ENCODE measurements at places on chromosomes 3 and 15.

- no peak for DNase-seq
Measured at GRCh38 chr15:25790000-25790660, 73.0 kb downstream of the ATP10A start.

DNA sequence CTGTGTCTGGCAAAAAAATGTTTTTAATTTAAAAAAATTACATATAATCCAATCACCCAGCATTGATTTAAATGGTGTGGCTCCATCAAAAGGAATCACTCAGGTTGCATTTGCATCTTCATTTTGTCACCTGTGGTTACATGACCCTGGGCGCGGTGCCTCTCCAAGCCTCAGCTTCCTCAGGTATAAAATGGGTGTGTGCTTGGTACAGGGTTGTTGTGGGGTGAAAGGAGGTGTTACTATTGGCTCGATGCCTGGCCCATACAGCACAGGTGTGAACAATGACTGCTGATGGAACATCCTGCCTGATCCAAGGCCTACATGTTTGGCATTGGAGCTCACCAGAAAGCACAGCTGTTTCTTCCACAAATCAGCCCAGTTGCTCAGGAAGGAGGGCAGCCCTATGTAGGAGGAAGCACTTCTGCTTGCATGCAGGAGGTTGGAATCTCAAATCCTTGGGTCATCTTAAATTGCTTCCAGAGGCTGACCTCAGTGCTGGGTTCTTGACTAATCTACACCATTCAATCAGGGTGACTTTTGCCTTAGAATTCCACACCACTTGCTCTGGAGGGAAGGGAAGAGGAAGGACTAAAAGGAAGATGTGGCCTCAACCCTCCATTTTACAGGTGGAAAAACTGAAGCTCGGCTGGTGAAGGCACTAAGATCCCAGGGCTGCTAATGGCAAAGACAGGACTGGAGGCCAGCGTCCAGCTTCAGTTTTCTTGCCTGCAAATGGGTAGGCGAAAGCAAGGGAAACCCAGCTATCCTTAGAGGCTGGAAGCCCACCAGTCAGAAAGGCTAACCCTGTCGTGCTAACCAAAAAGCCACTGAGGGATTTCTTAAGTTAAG lies 31.7 kb downstream of the BHLHE40 start:
- no peak for DNase-seq

DNA sequence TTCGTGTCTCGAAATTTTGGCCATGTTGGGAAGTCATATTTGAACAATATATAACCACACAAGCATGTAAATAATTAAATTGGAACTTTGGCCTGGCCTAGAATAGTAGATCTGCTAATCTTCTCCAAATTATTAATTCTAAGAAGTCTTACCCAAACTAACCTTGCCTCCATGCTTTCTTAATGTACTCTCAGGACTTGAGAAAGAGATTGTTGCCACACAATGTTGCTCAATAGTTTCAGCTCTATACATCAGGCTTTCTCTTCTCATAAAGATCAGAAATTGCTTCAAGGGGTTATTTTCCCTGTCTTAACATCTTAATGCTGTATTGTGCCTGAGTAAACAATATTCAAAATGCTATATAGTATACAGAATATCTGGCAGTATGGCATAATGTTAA lies 202.7 kb upstream of the LRIG1 start:
- DNase-seq, result no peak

GRCh38 chr15:27692438-27692837 lies 406.7 kb downstream of the OCA2 start:
- no peak for DNase-seq

- DNase-seq, result no peak
Measured at GRCh38 chr3:79587150-79587549, 180.6 kb downstream of the ROBO1 start.
